ENCODE measurements at places on chromosomes 13 and 19.

DNA sequence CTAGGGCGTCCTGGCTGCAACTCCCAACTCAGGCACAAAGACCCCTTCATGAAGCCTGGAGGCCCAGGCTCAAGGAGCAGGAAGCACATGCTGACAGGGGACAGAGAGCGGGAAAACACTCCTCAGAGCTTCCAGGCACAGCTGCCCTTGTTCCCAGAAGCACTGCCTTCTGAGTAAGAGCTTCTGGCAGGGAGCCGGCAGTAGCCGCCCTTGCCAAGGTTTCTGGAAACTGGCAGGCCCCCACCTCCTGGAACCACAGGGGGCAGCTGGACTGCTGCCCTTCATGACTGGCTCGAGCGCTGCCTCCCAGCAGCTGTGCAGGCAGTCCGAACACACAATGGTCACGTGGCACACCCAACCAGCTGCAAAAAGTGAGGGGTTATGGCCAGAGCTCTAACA lies 33.6 kb upstream of the EPHX3 start:
- DNase-seq: no peak

GRCh38 chr19:4319067-4319718 lies 14.8 kb downstream of the FSD1 start:
- no peak for DNase-seq

GRCh38 chr19:13350072-13350471 lies 156.2 kb downstream of the CACNA1A start:
- no peak for DNase-seq

- DNase-seq: no peak
These were observed 16.9 kb upstream of the F7 start for GRCh38 chr13:113088691-113089020.

DNA sequence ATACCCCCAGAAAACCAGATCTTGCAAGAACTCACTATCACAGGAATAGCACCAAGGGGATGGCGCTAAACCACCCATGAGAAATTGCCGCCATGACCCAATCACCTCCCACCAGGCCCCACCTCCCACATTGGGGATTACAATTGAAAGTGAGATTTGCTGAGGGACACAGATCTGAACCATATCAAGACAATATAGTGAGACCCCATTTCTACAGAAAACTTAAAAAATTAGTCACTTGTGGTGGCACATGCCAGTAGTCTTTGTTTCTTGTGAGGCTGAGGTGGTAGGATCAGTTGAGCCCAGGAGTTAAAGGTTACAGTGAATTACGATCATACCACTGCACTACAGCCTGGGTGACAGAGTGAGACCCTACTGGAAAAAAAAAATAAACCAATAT lies 9.7 kb downstream of the DNAJC15 start:
- no peak for DNase-seq

DNA sequence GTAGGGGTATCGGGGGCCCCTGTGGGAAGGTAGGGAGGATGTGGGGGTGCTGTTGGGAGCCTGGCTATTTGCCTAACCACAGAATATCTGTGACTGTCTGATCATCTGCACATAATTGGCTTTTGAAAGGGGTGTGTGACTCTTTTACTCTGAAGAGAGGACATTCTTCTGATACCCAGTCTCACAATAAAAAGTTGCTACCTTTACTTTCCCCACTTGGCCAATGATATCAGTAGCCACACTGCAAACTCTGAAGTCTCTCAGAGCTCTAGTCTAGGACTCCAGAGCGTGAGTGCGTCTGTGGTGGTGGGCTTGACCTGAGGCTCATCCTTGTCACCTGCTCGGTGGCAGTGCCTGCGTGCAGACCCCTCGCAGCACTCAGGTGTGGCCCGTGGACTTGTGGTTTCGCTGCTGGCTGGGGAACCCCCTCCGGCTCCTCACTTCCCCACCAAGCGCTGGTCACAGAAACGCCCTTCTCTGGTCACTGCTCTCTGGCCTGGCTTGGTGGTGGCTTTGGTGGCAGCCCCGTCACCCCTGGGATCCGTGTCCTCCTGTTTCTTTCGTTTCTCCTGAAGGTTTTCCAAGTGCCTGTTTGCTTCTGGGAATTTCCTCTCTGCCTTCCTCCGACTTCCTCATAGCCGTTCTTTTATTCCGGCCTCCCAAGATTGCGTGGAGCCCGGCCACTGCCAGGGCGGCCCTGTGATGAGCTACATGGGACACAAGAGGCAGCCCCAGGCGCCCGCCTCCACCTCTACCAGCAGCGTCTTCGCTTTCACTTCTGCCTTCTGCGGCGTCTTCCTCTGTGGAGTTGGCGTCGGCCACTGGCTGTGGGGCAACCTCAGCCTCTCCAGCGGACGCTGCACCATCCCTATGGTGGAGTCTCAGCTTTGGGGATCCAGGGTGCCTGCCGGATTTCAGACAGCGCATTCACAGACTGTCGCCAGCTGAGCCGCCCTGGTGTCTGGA lies 78.0 kb downstream of the ATP11A start:
- DNase-seq: peak; percentile 9

DNA sequence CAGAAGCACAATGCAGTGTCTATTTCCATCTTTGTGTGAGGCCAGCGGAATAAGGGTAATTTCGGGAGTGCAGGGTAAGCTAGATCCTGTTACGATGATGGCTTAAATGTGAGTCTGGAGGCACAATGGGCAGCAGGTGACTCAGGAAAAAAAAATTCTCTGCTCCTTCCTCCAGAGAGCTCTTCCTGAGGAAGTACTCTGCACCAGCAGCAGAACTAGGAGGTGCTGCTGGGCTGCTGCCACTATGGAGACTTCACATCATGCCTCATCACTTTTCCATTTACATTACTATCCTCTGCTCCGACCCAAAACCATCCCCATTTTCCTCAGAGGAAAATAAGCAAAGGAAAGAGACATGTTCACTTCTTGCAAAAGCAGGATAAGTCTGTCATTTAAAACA lies 282.0 kb downstream of the DNAJC15 start:
- no peak for DNase-seq

- no peak for DNase-seq
These were observed 151.7 kb downstream of the LHFPL6 start for GRCh38 chr13:39451301-39451700.

DNA sequence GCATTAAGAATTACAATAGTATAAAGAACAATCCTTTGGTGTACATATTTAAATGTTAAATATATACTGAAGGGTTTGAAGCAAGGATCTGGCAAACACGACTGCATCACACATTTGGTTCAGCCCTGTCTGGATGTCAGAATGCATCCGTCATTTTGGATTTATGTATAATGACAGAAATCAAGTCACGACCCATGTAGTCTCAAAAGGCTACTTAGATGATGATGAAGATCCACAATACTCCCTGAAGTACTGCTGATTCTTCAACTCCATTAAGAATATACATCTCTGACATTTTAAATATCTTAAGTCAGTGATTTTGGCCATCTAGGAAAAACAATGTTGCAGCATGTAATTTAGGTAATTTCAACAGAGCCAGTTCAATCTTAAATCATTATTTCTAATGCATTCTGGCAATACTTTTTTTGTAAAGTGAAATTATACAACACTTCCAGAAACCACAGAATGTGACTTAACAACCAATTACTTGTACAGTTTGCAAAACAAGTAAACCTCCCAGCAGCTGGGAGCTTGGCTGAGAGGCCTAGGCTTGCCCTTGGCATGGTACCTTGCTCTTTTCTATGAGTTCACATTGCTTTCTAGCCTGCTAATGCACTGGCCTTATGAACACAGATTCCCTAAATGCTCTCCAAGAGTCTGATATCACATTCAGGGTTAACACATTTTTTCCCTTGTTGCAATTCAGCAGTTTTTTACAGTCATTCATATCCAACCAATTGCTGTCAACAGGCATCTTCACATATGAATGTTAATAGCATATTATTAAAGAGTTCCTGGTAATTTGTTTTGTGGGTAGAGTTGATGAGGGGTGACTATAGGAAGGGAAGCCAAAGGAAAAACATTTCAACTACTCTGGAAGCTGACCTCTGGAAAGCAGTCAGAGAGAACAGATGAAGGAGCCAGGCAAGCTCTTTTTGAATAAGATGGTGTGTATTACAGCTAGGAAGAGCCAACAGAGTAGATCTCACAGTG lies 175.2 kb downstream of the ENOX1 start:
- no peak for DNase-seq

DNA sequence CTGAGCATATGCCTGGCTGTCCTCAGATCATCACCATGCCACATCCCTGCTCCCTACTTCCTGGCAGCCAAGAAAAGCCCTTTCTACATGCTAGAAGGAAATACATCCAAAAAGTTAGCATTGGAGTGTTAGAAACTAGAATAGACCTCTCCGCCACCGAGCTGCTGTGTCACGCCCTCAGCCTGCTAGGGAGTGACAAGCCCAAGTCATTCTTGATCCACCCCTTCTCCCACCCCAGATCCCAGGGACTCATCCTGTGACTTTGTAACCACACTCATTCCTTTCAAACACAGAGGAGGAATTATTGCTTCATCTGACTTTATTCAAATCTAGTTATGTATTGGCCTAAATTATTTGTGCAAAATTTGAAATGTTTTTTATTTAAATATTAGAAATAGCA lies 45.3 kb downstream of the POLR1D start:
- DNase-seq: no peak

- DNase-seq: no peak
These were observed 35.4 kb downstream of the LHFPL6 start for GRCh38 chr13:39567569-39567968.

GRCh38 chr13:94878602-94879165 lies 166.3 kb upstream of the SOX21 start:
- no peak for DNase-seq
